ENCODE measurements at places on chromosomes 2 and 18.

GRCh38 chr2:71455741-71456569 lies 2.6 kb downstream of the DYSF start:
- no peak for DNase-seq

GRCh38 chr2:28273751-28274150 lies 118.9 kb upstream of the FOSL2 start:
- no peak for DNase-seq

- DNase-seq, result no peak
Observed at GRCh38 chr2:173667014-173667413, 298.2 kb downstream of the SP3 start.

DNA sequence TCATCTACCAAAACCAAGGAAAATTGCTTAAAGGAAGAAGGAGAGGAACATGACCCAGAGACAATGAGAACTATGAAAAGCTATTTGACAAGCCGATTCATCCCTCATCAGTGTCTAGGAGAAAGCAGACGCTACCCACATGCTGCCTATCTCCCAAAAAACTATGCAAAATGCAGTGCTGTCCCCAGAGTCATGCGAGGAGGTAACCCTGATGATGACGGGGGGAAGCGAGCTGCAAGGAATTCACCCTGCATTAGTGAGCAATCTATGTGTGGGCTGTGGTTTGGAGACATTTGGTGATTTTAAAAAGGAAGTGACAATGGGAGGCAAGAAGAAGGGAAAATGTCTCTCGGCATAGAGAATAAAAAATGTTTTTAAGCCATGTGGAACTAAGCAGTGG lies 472.7 kb downstream of the CMPK2 start:
- no peak for DNase-seq

DNA sequence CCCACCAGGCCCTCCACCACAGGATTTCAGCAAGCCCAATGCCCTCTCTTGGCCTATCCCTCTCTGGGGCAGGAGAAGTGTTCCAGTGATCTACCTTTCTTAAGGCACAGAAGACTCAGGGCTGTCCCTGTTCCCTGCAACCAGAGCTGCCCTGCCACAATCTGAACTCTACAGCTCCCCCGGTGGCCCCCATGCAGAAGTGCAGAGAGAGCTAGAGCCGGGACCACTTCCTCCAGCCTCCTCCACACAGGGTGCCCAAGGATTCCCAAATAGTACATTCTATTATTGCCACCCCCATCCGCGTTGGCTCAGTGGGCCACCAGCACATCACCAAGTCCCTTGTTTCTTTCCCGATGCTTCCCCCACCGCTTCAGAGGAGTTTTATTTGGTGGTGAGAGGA lies 114.8 kb upstream of the PTPRM start:
- DNase-seq, result peak; percentile 41

DNA sequence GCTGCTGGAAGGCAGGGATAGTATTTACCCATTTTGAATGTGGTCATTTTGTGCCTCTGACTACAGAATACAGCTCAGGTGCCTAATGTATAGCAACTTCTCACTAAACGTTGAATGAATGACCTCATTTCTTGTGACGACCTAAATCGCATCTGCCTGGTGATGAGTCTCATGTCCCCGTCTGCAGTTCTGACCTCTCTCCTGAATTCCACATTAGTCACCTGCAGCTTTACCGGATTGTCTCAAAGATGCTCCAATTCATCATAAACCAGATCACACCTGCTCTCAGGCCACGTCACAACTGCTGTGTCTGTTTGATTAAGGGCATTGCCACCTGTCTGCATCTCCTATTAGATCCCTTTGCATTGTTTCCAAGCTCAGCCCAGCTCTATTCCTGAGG lies 133.6 kb upstream of the MYT1L start:
- DNase-seq, result peak; percentile 100

DNA sequence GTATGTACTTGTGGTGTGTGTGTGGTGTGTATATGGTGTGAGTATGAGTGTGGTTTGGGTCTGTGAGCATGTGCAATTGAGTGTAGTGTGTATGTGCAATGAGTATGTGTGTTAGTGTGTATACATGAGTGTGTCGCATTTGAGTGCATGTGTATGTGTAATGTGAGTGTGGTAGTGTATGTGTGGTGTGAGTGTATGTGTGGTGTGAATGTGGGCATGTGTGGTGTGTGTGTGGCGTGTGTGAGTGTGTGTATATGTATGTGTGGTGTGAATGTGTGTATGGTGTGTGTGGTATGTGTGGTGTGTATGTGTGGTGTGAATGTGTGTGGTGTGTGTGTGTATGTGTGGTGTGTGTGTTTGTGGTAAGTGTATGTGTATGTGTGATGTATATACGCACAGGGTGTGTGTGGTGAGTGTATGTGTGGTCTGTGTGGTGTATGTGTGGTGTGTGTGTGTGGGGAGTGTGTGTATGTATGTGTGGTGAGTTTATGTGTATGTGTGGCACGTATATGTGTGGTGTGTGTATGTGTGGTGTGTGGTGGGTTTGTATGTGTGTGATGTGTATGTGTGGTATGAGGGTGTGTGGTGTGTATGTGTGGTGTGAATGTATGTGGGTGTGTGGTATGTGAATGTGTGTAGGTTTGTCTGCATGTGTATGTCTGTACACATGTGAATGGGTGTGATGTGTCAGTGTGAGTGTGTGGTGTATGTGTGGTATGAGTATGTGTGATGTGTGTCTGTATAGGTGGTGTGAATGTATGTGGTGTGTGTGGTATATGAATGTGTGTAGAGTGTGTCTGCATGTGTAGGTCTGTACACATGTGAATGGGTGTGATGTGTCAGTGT lies 123.4 kb downstream of the DOCK10 start:
- DNase-seq, result no peak

GRCh38 chr2:169768262-169768995 lies 30.2 kb upstream of the SSB start:
- no peak for DNase-seq

DNA sequence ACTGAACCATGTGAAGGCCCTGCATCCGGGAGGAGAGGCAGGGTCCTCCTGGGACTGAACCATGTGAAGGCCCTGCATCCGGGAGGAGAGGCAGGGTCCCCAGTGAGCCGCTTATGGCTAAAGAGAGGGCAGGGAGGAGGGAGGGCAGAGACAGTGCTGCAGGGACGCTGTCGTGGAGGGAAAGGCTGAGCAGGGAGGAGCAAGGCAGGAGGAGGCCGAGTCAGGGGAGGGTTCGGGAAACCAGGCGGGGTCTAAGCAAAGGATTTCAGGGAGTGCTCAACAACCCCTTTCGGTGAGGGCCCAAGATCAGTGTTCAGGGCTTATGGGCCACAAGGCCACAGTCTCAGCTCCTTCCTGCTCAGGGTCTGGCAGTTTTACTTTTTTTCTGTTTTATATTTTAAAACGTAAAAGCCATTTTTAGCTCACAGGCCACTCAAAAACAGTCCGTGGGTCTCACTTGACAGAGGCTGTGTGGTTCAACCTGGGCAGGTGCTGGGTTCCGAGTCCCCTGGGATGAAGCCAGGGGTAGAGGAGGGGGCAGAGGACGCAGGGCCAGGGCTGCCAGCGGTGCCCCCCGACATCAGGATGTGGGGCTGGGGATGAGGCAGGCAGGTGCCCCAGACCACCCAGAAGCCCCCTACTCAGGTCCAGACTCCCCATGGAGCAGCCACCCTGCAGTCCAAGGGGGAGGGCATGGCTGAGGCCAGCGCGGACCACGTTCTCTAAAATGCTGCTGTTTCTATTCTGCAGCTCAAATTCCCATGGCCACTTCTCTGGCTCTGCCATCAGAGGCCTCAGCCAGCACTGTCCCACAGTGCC lies 5.2 kb downstream of the TMEM18 start:
- no peak for DNase-seq

DNA sequence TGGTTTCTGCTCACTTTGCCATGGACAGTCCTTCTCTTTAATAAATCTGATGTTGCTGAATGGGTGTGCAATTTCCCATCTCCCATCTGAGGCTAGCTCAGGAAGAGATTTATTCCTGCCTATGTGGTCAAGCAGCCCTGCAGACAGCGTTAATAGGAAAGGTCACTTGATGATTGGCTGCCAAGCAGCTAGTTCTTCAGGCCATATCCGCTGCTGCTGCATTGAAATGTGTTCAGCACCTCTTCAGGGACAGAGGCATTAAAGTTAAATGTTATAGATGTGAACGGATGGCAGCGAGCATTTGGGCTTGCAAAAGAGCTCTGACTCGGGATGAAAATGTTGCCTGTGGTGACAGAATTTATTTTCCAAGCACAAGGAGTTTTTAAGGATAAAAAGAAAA lies 474.2 kb downstream of the PIK3C3 start:
- no peak for DNase-seq

GRCh38 chr18:24009651-24010333 lies 4.8 kb upstream of the TTC39C start:
- DNase-seq, result no peak
